ENCODE measurements at places on chromosomes 1 and 21.
A peak's percentile ranks its signal among the peaks of the same experiment; 100 is the strongest.

- no peak for DNase-seq
Measured at GRCh38 chr21:46435786-46436227, 22.9 kb upstream of the DIP2A start.

- DNase-seq, result no peak
Measured at GRCh38 chr1:190595438-190595837, 117.8 kb upstream of the BRINP3 start.

- no peak for DNase-seq
Measured at GRCh38 chr1:19678493-19678892, 13.8 kb downstream of the HTR6 start.

- no peak for DNase-seq
Measured at GRCh38 chr1:182608845-182609610, 4.8 kb upstream of the RGS16 start.

DNA sequence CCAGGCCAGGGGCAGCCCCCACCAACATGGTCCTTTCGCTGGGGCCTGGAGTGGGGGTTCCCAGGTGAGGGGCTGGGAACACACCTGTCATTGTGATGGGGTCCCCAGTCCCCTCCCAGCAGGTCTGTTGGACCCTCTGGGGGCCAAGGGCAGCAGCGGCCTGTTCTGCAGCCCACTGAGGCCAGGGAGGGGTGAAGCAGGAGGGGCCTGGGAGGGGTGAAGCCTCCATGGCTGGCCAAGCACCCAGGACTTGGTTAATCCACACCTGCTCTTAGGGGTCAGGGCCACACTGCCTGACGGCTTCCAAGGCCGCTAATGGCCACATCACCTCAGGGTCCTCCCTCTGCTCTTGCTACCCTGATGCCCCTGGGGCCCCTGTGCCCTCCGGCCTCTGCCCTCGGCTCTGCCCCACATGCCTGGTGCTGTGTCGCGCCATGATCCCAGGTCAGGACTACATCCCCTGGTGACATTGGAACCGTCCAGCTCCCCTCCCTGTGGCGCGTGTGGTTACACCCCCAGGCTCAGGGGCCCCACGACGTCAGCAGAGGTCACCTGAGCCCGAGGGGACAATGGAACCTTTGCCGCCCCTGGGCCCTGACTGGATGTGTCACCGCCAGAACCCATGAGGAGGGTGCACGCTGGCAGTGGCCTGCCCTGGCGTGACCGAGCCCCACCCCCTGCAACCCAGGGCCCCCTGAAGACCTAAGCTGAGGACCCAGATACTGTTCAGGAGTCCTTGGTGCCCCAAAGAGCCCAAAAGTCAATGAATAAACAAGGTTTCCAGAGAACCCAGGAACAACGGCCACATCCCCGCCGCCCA is 7.0 kb downstream of the TNFRSF18 start:
- DNase-seq, result no peak

GRCh38 chr1:38267037-38268036 is 220.7 kb upstream of the POU3F1 start:
- no peak for DNase-seq

DNA sequence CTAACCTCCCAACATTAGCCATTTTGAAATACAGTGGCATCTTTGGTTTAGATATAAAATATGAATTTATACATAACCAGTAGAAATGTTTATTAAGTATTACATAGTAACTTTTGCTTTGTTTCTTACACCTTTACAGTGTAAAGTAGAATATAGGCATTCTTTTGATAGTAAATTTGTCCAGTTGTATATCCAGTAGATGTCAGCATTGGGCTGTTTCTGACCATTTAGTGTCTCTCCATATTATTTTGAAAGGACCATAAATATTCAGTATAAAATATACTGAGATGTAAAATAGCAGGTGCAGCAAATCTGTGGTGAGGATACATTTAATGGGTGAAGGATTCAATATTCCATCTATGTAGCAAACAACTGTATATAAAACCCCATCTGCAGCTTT is 115.8 kb upstream of the ZRANB2 start:
- DNase-seq, result peak; percentile 7

GRCh38 chr1:3085721-3086120 is 16.7 kb downstream of the PRDM16 start:
- DNase-seq, result no peak

DNA sequence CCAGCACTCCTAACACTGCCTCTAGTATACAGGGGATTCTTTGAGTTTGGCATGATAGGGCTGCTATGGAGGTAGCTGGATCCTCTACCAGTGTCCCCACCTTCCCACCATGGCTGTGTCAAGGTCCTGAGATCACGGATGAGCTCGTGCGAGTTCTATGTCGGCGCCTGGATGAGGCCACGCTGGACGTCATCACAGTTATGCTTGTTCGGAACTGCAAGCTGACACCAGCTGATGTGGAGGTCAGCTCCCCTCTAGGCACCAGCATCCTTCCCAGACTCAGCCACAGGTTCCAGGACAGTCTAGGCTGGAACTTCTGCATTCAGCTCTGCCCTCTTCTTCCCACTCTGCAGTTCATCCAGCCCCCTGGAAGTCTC is 15.2 kb downstream of the HYI start:
- DNase-seq, result no peak

DNA sequence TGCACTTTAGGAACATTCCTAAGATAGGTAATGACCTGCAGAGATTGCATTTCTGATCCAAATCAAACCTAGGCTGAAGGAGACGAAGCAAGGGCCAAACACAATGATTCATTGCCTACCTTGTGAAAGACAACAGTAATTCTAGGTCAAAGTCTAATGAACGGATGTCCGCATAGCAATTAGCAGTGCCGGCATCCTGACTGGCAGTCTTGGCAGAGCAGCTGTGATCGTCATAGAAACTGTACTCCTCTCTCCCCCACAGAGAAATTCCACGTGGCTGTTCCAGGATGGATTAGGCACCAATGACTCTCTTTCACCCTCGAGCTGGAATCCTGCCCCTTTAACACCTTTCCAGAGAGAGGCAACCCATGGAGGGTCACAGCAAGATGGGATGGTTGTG is 28.9 kb upstream of the VAV3 start:
- no peak for DNase-seq

DNA sequence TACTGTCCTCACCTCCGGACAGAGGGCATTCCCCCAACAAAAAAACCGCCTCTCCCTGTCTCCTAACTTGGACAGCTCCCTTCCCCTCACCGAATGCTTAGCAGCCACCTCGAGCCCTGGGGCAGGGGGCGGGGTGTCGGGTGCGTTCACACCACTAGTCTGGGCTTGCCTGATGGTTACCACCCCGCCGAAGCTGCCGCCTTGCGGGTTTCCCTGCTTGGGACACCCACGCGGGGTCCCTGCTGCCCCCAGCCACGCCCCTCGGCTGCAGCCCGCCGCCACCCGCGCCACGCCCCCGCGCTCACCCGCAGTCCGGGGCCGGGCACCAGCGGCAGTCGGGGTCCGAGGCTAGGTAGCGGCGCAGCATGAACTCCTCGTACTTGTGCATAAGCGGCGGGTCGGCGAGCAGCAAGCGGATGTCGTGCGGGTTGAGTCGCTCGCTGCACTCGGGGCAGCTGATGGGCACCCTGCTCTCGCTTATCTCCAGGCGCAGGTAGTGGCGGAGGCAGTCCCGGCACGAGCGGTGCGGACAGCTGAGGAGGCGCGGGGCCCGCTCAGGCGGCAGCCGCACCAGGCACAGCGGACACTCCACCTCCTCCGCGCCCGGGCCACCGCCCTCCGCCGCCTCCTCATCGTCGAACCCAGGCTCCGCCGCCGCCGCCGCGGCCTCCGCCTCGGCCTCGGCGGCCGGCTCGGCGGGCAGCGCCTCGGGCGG is 706 bp downstream of the RNF19B start:
- DNase-seq, result no peak

- no peak for DNase-seq
Measured at GRCh38 chr1:86957221-86957620, 42.8 kb downstream of the HS2ST1 start.

DNA sequence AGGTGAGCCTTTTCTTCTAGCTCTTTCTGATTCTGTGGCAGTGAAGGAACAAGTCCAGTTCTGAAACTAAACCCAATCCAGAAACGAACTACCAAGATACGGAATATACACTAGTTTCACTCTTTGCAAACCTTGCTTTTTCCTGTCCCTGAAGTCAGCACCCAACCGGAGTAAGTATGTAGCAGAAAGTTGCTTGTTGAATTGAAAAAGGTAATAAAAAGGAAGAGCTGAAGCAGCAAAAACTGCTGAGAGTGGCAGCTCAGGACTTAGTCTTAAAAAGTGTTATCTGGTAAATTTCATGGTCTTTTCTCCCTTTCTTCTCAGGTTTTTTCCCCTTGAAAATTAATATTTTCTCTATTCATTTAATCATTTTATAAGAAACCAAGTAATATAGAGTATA is 9.4 kb upstream of the NT5C1A start:
- no peak for DNase-seq

GRCh38 chr1:26529655-26530409 is at the start of gene RPS6KA1:
Gene RPS6KA1 (plus strand): TSS chr1:26529761. CDS start chr1:26529921, 160 bp downstream.
- DNase-seq, result no peak

DNA sequence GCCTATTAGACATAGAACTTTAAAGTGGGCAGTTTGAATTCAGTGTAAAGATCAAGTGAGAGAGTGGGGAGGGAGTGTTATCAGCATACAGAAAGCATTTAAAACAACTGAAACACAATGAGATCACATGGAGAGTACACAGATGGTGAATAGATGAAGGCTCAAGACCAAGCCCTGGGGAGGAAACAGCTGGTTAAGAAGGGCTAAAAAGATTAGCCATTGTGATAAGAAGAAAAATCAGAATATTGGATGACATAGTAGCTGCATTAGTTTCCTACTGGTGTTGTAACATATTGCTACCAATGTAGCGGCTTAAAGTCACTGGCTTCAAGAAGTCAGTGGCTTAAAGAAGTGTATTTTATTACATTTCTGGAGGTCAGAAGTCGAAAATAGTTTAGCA is 443.4 kb upstream of the RGS18 start:
- no peak for DNase-seq

DNA sequence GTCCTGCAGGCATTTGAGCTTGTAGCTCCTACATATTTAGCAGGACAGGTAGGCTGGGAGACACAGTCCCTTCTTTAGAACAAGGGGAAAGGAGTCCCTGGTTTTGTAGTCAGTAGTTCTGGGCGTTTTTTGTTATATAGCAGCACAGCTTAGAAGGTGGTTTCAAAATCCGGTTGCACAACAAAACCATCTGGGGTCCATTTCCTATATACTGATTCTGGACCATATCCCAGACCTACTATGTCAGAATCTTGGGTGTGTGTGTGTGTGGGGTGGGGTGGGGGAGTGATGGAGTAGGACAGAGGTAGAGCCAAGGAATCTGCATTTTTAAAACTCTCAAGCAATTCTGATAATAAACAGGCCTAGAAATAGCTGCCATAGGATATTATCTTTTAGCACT is 21.6 kb downstream of the METTL13 start:
- DNase-seq, result no peak

GRCh38 chr1:83816836-83817235 is 182.1 kb downstream of the TTLL7 start:
- DNase-seq, result no peak

GRCh38 chr1:3213730-3214129 is 144.7 kb downstream of the PRDM16 start:
- no peak for DNase-seq

DNA sequence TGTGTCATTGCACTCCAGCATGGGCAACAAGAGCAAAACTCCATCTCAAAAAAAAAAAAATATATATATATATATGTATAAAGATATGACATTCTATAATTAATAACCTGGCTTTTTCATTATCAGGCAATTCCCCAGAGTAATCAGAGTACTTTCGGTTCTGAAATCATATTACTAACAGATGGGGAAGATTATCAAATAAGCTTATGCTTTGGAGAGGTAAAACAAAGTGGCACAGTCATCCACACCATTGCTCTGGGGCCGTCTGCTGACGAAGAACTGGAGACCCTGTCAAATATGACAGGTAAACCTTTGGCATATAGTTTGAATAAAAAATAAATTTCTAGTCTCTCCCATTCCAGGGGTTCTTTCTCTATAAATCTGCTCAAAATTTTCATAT is 58.5 kb upstream of the SH3GLB1 start:
- DNase-seq, result no peak

GRCh38 chr1:200982071-200982945 is 41.2 kb downstream of the KIF21B start:
- no peak for DNase-seq

DNA sequence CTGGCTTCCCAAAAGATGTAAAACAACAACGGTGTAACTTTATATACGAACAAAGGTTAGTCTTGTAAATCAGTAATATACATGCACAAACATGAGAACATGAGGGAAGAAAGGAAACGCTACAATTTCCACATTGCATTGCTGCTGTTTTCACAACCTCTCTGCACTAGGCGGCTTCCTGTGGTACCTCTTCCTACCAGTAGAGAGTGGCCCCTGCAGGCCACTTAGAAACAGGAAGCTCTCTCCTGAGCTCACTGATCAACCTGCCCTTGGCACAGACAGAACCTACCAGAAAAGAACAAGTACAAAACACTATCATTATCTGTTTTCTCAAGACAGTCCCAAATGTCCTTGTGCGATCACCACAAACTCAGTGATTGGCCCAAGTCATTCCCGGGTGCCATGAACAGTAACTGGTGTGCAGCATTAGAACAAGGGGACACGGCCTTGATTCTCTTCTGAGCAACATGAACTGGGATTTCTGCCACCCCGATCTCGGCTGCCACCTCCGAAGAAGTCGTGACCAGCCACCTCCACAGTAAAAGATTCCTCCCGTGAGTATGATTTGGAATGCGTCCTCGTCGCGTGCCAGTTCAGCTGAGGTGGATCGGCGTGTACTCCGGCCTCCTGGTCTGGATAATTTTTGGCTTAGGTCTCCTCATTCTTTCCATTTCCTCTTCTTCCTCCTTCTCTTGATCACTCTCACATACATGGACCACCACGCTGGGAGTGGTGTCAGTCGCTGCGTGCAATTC is 5.7 kb upstream of the KCNE1 start:
- no peak for DNase-seq

DNA sequence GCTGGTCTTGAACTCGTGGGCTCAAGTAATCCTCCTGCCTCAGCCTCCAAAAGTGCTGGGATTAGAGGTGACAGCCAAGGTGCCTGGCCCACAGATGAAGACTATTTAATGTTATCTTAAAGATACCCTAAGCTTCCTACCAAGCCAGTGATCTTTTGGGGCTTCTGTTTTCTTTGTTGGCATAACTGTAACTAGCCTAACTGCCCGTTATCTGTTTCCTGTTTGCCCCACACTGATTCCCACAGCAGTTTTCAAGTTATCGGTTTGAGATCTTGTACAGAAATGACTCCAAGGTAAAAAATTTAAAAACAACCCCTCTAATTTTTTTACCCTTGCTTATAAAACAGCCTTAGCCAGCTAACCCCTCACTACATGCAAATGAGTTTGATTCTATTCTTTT is 12.4 kb downstream of the SELL start:
- DNase-seq, result no peak

- no peak for DNase-seq
Measured at GRCh38 chr1:15968172-15968571, 7.7 kb downstream of the ZBTB17 start.

GRCh38 chr21:36959020-36959835 is 7.2 kb downstream of the HLCS start:
- no peak for DNase-seq

DNA sequence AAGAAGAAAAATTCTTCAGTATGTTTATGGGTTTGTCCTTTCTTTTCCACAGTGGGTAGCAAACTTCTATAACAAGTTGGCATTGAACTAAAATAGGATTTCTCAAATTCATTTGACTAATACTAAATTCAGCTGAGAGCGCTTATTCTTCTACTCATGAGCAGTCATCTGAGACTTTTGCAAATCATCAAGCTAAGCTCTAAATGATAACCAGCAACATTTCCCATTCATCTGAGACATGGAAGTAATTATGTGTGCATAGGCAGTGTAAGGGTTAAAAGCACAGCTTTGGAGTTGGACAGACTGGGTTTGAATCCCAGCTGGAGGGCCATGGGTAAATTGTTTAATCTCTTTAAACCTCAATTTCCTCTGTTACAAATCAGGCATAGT is 18.3 kb upstream of the CNR2 start:
- no peak for DNase-seq
